ENCODE measurements at places on chromosomes 3 and 15. TPM values are rescaled to one million over a fixed set of nuclear protein-coding genes. Genes with fewer than 3 reads are reported as not detected.

The MUC4 gene
- total RNA-seq, result under 0.01 TPM

DNA sequence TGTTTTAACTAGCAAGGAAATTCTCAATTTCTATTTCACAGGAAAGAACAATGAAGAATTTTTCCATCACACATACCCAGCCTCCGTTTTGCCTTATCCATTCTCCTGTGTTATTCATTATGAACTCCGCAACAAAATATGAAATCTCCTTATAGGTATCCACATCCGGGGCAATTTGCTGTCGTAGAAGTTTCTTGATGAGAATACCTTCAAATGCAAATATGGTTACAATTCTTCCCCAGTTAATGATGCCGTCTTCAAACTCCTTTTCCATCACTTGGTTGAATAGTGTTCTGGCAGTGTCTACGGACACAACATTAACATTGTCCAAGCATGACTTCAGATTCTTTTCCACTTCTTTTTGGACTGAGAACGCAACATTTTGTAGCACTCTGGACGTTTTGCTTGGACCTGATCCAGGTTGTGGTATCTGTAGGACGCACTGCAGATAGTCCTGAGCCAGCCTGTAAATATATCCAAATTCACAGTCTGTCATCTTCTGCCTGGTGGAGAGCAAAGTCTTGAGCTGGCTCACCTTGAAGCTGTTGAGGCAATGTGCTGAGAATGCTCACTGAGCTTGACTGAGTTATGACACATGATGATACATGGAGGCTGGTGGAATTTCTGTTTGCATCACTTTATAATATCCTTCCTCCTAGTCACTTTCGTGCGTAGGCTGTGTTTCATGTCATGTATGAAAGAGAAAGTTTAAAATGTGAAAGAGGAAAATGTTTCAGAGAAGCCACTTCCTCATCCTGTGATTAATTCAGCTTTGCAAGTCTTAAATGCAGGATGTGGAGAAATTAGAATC is at the start of gene BCL2A1:
TSS of gene BCL2A1 (minus strand) at position 573 of the 811 bp plus-strand sequence. CDS start at position 496, 77 bp downstream.
- DNase-seq, result peak; percentile 73

DNA sequence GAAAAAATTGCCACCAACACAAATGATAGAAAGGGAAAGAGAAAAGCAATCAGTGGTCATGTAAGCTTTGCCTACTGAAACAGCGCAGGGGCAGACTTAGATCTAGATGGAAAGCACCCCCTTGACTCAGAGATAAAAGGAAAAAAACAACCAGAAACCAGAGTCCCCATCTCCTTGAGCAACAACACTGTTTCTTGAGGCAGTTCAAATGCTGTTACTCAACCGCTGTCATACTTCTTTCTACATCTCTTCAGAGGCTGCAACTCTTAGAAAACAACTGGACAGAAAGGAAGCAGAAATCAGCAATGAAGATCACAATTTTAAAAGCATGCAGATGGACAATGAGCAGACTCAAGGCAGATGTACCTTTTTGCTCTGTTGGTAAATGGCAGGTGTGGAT is 36.5 kb downstream of the FSIP1 start:
- no peak for DNase-seq

DNA sequence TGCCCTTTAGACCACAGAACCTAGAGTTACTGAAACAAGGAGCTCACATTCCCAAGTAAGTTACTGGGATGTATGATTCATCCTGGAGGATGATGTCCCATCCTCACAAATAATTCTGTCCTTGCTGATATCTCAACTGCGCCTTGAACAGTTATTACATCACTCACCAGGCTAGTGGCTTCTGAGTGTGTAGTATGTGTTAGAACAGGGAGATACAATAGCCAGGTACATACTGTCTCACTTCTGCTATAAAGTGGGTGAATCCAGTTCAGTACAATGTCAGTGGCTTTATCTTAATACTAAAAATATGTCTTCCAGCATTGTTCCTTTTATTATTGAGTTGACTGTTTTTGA is 483.2 kb upstream of the FRG2C start:
- DNase-seq, result no peak

DNA sequence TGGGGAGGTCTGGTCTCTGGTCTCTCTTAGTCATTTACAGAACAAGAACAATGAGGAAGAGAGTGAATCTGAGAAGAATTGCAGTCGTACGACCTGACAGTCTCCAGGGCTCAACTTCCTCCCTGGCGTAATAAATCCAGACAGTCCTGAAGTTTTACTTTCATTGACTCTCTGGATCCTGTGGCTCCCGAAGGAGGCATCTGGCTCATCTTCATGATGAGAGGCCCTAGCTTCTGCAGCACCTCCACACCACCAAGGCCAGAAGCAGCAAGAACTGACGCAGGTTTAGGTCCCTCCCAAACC is 11.8 kb upstream of the CYFIP1 start:
- no peak for DNase-seq

All from hematopoietic multipotent progenitor cell (in vitro differentiated cells).